ENCODE measurements at places on chromosomes 6 and 20.

DNA sequence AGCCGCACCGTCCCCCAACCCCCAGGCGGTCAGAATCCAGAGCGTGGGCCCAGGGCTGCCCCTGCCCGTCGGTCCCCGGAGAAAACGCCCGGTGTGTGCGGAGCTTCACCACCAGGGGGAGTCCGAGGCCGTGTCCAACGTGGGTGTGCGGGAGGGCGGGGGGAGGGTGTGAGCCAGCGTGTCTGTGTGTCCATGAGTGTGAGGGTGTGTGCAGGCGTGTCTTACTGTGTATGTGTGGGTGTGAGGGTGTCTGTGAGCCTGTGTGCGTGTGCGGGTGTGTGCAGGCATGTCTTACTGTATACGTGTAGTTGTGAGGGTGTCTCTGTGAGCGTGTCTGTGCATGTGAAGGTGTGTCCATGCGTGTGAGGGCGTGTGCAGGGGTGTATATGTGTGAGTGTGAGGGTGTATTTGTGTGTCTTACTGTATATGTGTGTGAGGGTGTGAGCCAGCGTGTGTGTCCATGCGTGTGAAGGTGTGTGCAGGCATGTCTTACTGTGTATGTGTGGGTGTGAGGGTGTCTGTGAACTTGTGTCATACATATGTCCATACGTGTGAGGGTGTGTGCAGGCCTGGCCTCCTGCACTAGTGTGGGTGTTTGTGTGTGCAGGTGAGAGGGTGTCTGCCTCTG, 24.6 kb upstream of the GATA5 start:
- DNase-seq = peak; percentile 31

- no peak for DNase-seq
These were observed 1025.4 kb upstream of the FLRT3 start for GRCh38 chr20:15362849-15363248.

- no peak for DNase-seq
These were observed 23.8 kb upstream of the NXT1 start for GRCh38 chr20:23326774-23327173.

GRCh38 chr6:138685257-138685656, 88.3 kb upstream of the CCDC28A start:
- DNase-seq = no peak

- DNase-seq = no peak
These were observed 197.7 kb downstream of the FAXC start for GRCh38 chr6:99151634-99152346.

DNA sequence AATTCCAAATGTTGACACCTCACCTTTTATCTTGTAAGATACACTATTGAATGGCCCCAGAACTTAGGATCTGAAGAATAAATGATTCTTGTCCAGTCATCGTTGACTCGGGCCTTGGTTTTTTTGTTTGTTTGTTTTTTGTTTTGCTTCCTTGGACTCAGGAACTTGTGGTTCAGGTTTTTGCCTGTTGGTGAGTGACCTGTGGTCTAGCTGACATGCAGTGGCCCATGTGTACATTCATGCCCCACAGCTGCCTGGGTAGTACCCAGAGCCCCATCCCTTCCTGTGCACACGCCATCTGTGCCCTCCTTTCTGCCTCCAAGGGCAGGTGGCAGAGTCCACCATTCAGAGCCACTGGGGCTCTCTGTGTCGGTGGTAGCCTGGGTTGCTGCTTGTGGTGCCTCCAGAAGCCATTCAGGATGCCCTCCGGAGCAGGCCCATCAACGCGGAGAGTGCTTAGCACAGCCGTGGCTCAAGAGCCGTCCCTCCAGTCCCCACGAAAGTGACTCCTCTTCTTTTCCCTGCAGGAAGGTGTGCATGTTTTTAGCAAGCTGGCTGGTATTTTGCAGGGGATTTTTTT, 85.9 kb downstream of the SYNJ2 start:
- DNase-seq = no peak

GRCh38 chr6:125852587-125852986, 61.8 kb downstream of the NCOA7 start:
- no peak for DNase-seq

DNA sequence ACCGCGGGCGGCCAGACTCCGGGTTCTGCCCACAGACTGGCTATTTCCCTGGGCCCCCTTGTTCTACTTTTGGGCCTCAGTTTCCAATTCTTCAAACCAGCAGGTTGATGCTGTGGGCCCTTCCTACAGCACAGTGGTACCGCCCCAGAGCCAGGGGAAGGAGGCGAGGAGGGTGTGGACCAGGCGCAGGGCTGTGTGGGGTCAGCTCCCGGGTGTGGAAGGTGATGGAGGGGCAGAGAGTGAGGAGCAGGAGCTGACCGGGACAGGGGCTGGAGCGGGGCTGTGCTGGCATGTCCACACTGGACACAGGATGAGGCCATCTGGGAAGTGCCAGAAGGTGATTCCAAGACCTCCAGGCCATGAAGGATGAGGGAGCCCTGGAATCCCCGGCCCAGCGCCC, 35.2 kb upstream of the CHRNA4 start:
- DNase-seq = no peak

DNA sequence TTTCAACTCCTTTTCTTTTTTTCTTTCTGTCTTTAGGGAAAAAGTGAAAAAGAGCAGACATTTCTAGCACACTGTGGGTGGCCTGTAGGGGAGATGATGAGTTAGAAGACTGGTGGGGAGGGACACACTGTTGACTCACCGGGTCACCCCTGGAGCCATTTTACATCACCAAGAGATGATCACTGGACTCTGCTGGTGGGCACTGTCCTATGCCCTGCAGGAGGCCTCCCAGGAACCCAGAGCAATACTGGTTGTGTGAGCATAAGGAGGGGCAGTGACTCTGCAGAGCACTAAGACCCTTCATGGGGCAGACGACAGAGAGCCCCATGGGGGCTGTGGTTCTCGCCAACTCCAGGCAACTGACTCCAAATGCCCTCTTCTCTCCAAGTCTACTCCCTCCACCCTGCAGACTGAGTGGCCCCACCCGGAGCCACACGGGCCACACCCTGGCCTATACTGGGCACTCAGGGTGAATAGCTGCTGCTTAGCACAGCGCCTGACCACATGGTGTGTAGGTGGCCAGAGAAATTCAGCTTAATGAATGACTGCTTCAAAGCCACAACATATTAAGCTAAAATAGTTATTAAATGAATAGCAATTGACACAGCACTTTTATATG, 177.5 kb downstream of the CDC5L start:
- DNase-seq = no peak

- no peak for DNase-seq
These were observed 40.8 kb upstream of the MAN1A1 start for GRCh38 chr6:119390247-119390793.

GRCh38 chr6:140541288-140541687, 1166.8 kb upstream of the CITED2 start:
- DNase-seq = no peak

GRCh38 chr20:49344975-49345374, 67.1 kb upstream of the ZNFX1 start:
- peak; percentile 31 for DNase-seq

DNA sequence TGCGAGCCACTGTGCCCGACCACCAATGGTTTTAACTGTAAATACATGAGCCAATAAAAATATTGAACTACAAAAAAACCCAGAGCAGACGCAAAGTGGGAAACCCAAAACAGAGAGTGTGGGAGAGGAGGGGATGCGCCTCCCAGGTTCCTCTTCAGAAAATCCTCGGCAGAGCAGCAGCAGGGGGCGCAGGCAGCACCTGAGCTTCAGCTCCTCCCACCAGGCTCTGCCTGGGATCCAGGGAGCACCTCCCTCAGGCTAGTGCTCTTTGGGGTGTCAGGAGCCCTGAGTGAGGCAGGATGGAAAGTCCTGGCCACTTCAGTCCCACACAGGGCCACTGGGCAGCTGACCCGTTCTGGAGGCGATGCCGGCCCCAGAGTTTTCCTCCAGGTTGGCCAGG, 536.9 kb upstream of the CDH4 start:
- DNase-seq = no peak

DNA sequence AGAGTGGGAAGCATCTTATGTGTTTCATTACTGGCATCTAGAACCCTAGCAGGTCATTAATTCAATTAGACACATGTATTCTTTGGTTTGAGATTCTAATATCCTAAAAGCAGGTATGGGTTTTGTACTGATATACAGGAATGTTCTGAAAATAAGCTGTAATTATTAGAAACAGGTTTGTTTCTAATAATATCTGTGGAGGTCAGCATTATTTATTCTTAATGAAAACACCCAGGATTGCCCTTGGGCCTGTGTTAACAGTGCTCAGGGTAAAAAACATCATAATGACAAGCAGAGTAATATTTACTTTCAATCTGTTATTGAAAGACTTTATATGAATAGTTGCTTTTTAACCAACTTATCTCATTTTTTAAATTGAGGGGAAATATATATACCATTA, 8.0 kb upstream of the TULP4 start:
- DNase-seq = no peak

DNA sequence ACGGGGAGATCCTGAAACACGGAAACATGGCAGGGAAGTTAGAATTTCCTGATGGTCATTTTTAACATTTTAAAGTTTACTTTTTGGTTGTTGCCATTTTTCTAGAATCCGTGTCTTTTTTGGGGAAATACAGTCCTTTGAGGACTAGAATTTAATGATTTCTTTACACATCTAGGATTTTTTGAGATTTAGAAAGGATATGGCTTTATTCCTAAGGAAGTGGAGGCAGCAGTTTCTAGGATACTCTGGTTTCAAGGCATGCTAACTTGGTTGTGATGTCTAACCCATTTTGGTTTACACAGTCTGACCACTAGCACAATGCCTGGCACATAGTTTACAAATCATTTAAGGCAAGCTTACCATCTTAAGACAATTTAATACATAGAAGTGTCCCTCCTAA, 1.1 kb upstream of the ZBTB2 start:
- DNase-seq = no peak

DNA sequence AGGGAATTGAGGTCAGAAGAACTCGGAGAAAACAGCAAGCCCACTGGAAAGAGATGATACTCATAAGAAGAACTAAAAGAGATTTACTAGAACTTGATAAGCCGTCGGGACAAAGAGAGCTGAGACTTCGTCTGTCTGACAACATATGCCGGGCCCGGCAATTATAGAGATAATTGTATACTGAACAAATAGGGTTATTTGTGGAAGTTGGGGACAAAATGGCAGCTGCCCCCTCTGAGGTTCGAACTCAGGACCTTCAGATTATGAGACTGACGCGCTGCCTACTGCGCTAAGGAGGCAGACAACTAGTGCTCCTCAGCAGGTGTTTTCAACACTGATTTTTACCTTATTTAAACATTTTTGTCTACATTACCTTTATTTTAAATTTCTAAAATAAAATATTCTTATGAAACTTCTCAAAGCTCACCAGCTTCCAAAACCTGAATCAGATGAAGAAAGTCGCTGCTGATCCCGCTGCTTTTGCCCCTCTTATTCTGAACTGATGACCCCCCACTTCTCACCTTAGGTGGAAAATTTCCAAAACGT, 29.3 kb upstream of the TRIM27 start:
- no peak for DNase-seq

GRCh38 chr6:38193481-38194281, 374.2 kb downstream of the ZFAND3 start:
- DNase-seq = no peak

GRCh38 chr6:99147206-99147605, 199.5 kb upstream of the FBXL4 start:
- no peak for DNase-seq

DNA sequence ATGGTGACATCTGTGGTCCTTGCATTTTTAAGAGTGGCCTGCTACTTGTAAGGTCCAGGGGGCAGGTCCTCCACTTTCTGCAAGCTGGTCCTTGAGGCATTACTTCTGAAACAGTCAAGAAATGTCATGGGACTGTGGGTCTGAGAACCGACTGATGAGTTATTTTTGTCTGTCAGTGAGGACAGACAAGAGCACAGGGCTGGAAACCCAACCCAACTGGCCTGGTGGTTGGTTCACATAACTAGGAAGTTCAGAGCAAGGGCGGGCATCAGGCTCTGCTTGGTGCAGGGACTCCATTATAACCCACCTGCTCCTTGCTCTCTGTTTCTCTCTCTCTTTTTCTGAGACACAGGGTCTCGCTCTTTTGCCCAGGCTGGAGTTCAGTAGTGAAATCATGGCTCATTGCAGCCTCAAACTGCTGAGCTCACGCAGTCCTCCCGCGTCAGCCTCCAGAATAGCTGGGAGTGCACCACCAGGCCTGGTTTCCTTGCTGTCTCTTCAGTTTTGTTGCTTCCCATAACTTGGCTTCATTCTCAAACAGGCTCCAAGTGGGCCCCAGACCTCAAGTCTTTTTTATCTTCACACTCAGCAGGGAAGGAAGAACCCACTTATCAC, 9.2 kb downstream of the CST3 start:
- DNase-seq = no peak

DNA sequence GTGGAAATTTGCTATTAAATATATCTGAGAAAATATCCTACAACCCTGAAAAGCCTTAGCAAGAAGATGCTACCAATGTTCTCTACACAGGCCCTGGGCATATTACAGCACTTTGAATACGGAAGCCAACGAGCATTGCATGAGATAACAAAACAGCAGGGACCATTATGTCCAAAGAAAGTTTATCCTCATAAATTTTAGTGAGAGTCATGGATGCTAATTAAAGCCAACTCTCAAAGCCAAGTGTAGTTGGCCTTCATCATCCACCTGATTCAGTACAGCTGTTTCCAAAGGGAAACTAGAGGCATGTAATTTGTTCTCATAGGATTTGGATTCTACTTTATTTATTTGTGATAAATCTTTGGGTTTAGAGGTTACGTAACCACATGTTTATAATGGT, 564.8 kb downstream of the RFPL4B start:
- no peak for DNase-seq

- no peak for DNase-seq
These were observed 137.5 kb downstream of the ZFP64 start for GRCh38 chr20:52054123-52054522.

- DNase-seq = no peak
These were observed 32.8 kb upstream of the HLA-C start for GRCh38 chr6:31304683-31305082.

DNA sequence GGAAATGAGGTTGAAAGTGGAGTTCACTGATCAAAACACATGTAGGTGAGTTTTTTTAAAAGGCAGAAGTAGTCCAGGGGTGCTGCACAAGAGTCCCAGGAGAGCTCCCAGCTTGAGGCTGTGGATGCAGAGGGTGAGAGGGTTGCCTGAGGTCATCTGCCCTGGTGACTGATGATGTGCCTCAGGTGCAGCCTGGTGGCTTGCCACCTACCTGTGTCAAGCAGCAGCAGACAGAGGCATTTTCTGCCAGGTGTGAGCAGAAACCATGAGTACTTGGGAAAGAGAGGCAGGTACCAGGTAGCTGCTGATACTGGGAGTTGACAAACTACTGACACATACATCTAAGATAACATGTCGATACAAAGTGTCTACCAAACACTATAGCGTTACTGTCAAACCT, 92.5 kb downstream of the SCP2D1 start:
- no peak for DNase-seq

DNA sequence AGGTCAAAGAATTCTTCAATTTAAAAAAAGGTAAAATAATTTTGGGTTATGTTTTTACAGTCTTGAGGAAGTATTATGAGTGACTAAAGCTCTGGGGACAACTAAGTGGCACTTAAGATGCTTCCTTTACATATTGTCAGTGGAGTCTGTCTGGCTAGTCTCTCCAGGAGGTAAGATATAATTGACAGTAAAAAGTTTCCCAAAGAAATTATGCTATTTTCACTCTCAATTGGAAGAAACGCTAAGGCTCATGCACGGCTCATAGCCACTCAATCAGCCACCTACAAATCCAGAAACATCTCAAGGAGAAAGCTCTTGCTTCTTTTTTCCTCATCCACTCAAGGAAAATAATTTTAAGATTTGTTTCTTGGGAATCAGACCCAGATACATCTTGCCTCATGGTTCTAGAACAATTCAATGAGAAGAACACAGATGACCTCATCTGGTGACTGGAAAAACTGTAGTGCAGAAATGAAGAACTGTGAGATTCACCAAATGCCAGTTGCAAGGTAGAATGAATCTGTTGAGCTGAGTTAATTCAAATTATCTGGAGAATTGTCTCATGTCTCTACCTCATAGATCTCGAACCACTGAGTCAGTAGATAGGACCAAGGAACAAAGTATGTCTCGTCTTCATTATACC, 252.9 kb downstream of the TPBG start:
- no peak for DNase-seq

Data from thoracic aorta (tissue), 2 donors.